ENCODE measurements at places on chromosomes 16 and 17.
A peak's percentile ranks its signal among the peaks of the same experiment; 100 is the strongest.

DNA sequence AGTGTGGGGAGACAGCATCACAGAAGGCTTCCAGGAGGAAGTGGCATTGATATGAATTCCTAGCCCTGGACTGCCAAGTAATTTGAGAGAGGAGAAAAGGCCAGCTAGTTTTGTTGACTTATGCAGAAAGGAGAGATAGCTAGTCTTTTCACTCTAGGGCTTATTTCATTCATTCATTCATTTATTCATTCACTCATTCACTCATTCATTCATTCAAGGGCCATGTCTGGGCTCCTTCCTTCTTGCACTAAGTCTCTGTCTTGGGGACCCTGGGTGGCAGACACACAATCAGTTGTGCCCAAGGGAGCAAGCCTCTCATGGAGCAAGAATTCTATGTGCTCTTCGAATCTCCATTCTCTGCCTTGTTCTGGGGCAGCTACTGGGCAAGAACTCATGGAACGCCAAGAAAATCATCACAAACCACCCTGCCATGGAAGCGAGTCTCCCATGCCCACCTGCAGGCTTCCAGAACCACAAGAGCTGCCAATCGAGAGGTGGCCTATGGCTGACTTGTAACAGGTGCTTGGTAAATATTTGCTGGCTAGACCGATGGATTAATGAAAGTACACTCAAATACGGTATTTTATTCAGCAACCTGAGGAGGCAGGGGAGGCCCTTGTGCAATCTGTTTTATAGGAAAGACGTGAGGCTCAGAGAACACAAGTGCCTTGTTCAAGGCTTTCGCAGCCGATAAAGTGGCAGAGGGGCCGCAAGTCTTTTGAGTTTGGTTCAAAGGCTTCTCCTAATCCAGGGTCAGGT lies 223.6 kb downstream of the XYLT1 start:
- no peaks in the 10 kb centered on the region for H3K36me3 ChIP-seq
- H3K4me3 ChIP-seq: no peak overlapping the region
- no peaks in the 10 kb centered on the region for H3K27me3 ChIP-seq
- no peaks in the 10 kb centered on the region for H3K4me1 ChIP-seq
- H3K27ac ChIP-seq: no peak overlapping the region

DNA sequence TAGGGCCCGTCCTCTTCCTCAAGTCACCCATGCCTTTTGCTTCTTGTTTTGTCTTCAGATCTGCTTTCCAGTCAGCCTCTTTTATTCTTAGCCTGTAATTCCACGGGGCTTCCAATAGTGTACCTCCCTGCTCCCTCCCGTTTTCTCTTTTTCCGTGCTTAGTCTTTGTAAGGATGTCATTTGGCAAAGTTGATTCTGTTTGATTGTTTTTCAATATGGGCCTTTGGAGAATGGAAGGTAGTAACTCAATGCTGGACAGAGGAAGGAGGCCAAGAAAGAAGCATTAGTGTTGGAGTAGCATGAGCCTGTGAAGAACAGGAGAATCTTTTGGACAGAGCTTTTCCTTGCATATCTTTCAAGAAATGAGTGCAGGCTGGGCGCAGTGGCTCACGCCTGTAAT lies 6.5 kb downstream of the WWP2 start:
- peaks cover 52% of the 10 kb centered on the region for H3K4me1 ChIP-seq
- no peak overlapping the region for H3K4me3 ChIP-seq
- DNase-seq: no peak
- H3K27ac ChIP-seq: peak overlapping the region; percentile 33

DNA sequence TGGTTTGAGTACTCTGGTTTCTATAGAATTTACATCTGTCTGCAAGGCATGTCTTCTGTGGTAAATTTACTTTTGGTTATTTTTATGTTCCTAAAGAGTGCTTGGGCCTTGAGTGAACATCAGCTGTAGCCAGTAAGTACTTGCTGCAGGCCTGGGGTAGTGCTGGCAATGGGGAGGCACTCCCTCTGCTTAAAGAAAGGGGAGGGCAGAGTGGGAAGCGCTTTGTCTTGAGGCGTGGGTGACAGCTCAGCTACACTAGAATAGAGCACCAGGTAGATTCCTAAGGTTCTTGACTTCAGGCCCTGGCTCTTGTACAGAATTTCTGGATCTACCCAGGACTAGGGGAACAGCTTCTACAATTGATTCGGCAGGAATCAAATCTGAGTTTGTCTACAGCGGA lies 50.6 kb downstream of the MPHOSPH6 start:
- no peaks in the 10 kb centered on the region for H3K36me3 ChIP-seq
- no peaks in the 10 kb centered on the region for H3K4me1 ChIP-seq
- no peak overlapping the region for H3K27ac ChIP-seq
- no peak overlapping the region for H3K4me3 ChIP-seq

DNA sequence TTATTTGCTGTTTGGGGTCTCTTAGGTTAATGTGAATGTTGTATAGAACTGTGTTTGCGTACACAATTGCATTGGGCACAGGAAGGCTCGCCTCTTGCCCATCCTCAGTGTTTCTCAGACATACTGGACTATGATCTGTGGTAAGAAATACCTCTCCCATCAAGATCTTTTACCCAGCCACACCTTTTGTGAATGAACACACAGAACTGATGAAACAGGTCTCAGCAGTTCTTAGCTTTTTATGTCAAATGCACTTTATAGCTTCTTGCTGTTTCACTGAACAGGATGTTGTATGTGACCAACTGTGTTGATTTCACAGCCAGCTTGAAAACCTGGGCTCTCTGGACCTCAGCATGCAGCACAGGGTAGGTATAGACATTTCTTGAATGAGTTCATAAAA lies 31.5 kb downstream of the HAPSTR1 start:
- DNase-seq: no peak
- peaks cover 38% of the 10 kb centered on the region for H3K4me1 ChIP-seq
- peaks cover 4% of the 10 kb centered on the region for H3K36me3 ChIP-seq
- no peak overlapping the region for H3K4me3 ChIP-seq
- H3K27me3 ChIP-seq: no peaks in the 10 kb centered on the region
- H3K27ac ChIP-seq: no peak overlapping the region

- H3K4me3 ChIP-seq: no peak overlapping the region
- no peaks in the 10 kb centered on the region for H3K27me3 ChIP-seq
- no peak overlapping the region for H3K27ac ChIP-seq
- H3K36me3 ChIP-seq: no peaks in the 10 kb centered on the region
These were observed 1.3 kb upstream of the CUEDC1 start for GRCh38 chr17:57956291-57957119.
